ENCODE measurements at places on chromosomes 11 and 22.
A peak's percentile ranks its signal among the peaks of the same experiment; 100 is the strongest.

GRCh38 chr22:40094485-40094884 lies 83.2 kb upstream of the TNRC6B start:
- peak overlapping the region; percentile 60 for H3K4me3 ChIP-seq
- peaks cover 2% of the 10 kb centered on the region for H3K36me3 ChIP-seq
- peak overlapping the region; percentile 63 for H3K27ac ChIP-seq
- no peaks in the 10 kb centered on the region for H3K27me3 ChIP-seq

- H3K36me3 ChIP-seq: peaks cover 16% of the 10 kb centered on the region
- H3K27me3 ChIP-seq: peaks cover 1% of the 10 kb centered on the region
- peak overlapping the region; percentile 90 for H3K27ac ChIP-seq
- H3K4me3 ChIP-seq: peak overlapping the region; percentile 87
Observed at GRCh38 chr11:6319704-6320410, 444 bp downstream of the CAVIN3 start.

- peaks cover 15% of the 10 kb centered on the region for H3K27me3 ChIP-seq
- no peak overlapping the region for H3K4me3 ChIP-seq
- no peak overlapping the region for H3K27ac ChIP-seq
- no peaks in the 10 kb centered on the region for H3K36me3 ChIP-seq
- no peak for DNase-seq
Observed at GRCh38 chr11:60764879-60765278, 8.2 kb downstream of the MS4A15 start.

DNA sequence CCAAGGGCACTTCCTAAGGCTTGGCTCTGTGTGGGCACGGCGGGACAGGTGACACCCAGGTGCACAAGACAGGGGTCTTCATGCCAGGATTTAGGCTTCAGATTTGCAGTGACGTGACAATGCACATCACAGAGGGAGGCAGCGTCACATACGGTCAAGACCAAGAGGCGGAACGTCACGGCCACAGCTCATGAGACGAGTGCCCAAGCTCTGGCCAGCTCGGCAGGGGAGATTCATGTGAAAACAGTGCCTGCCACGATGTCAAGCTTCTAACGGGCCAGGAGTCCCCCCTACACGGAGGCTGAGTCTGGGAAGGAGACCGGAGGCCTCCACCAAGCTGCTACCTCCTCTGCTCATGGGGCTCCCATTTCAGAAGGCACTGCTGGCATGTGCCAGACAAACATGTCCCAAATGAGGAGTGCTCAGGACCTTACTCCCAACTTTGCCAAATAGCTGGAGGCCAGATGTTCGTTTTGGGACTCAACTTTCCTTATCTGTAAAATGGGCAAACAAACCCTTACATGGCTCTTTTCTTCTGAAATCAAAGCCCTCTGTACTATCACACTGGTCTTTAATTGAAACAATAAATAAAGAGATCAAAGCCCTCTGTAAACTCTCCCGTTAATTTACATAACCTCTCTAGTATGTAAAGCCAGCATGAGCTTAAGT lies 16.6 kb downstream of the VPS37C start:
- no peaks in the 10 kb centered on the region for H3K27me3 ChIP-seq
- no peak for DNase-seq
- no peaks in the 10 kb centered on the region for H3K36me3 ChIP-seq

GRCh38 chr11:7576726-7577290 lies 63.0 kb downstream of the PPFIBP2 start:
- no peaks in the 10 kb centered on the region for H3K36me3 ChIP-seq
- H3K27me3 ChIP-seq: peaks cover 25% of the 10 kb centered on the region
- no peak overlapping the region for H3K4me3 ChIP-seq
- no peak for DNase-seq

DNA sequence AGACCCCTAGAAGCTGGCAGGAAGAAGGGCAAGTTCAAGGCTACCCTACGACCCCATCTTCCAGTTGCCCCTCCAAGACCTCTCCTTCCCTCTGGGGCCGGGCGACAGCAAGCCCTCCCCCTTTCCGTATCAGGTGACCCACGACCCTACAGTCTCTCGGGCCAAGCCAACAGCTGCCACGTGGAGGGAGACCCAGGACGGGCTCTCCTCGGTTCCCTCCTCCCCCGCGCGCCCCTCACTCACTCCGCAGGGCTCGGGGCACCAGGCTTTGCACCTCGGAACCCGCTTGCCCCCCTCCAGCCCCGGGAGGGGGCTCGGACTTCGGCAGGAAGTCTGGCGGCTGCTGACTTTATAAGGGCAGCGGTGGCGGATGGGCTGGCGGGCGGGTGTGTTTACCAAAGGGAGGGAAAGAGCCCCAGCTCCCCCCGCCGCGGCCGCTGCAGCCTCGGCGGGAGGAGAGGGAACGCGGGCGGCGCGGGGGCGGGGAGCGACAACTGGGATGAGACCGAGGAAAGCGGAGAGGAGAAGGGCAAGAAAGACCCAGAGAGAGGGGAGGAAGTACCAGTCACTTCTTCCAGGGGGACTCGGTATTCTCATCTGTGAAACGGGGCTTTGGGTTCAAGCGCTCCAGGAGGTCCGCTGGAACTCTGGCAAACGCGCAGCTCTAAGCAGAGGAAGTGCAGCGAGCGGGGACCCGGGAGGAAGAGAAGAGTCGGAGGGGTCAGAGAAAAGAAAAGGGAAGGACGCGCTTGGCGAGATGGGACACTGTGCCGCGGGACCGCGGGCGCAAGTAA lies 767 bp downstream of the SLC43A1 start:
- peaks cover 28% of the 10 kb centered on the region for H3K4me1 ChIP-seq
- H3K36me3 ChIP-seq: peaks cover 10% of the 10 kb centered on the region
- DNase-seq: peak; percentile 44
- peak overlapping the region; percentile 99 for H3K4me3 ChIP-seq
- peak overlapping the region; percentile 83 for H3K27ac ChIP-seq

DNA sequence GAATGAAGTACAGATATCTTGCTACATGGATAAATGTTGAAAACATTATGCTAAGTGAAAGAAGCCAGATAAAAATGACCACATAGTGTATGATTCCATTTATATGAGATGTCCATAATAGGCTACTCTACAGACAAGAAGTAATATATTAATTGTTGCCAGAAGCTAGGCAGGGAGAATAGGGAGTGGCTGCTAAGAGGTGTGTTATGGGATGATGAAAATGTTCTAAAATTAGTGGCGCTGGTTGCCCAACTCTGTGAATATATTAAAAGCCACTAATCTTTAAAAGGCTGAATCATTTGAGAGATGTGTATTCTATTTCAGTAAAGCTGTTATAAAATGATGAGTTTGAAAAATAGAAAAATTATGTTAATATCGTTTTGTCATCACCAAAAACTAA lies 144.4 kb downstream of the NCAM1 start:
- peaks cover 4% of the 10 kb centered on the region for H3K27me3 ChIP-seq
- no peak overlapping the region for H3K4me3 ChIP-seq
- no peak overlapping the region for H3K27ac ChIP-seq
- no peaks in the 10 kb centered on the region for H3K36me3 ChIP-seq

- no peak overlapping the region for H3K27ac ChIP-seq
- peaks cover 12% of the 10 kb centered on the region for H3K4me1 ChIP-seq
- no peaks in the 10 kb centered on the region for H3K27me3 ChIP-seq
- H3K36me3 ChIP-seq: peaks cover 9% of the 10 kb centered on the region
- no peak for DNase-seq
Observed at GRCh38 chr22:21949569-21949918, 3.1 kb downstream of the PPM1F start.

DNA sequence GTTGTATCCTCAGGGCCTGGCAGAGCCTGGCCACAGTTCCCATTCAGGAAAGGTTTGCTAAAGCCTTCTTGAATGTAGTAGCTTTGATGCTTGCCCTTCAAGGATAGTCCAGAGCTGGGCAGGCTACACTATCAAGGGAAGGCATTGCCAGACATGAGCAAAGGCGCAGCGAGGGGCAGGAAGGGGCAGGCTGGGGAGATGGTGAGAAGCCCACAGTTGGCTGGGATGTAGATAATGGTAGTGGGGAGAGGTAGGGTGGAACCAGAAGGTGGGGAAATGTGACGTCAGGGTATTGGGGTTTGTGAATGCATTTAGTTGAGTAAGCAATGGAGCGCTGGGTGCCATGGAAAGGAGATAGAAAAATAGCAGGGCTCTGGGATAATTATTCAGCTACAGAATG lies 28.6 kb downstream of the LRRC32 start:
- no peak for DNase-seq
- H3K36me3 ChIP-seq: peaks cover 4% of the 10 kb centered on the region
- no peak overlapping the region for H3K4me3 ChIP-seq
- peaks cover 38% of the 10 kb centered on the region for H3K4me1 ChIP-seq

DNA sequence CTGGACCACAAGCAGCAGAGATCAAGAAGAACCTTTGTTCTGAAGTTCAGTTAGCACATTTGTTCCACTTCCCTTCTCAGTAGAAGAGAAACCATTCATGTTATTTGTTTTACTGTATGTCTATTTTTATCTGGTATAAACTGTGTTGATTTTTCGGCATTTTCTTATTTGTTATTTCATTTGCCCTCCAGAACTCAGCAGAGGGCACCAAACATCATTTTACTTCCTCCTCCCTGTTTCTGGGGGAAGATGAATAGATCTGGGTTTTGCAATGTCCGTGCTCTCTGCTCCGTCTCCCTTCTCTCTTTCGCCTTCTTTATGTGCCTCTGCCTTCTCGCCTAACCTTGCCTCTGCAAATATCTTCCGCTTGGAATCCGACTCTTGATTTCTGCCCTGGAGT lies 366.9 kb downstream of the NTM start:
- no peak for DNase-seq
- no peaks in the 10 kb centered on the region for H3K27me3 ChIP-seq
- no peak overlapping the region for H3K27ac ChIP-seq
- H3K4me3 ChIP-seq: no peak overlapping the region
- H3K4me1 ChIP-seq: no peaks in the 10 kb centered on the region
- H3K36me3 ChIP-seq: no peaks in the 10 kb centered on the region
